ENCODE measurements at places on chromosomes 4 and X.
A peak's percentile ranks its signal among the peaks of the same experiment; 100 is the strongest.

GRCh38 chr4:83335701-83336100 lies 1.1 kb upstream of the HPSE start:
- no peak for DNase-seq

- no peak for DNase-seq
Measured at GRCh38 chr4:166989886-166990285, 244.4 kb downstream of the SPOCK3 start.

- no peak for DNase-seq
Measured at GRCh38 chr4:139227729-139228404, 50.8 kb upstream of the ELF2 start.

DNA sequence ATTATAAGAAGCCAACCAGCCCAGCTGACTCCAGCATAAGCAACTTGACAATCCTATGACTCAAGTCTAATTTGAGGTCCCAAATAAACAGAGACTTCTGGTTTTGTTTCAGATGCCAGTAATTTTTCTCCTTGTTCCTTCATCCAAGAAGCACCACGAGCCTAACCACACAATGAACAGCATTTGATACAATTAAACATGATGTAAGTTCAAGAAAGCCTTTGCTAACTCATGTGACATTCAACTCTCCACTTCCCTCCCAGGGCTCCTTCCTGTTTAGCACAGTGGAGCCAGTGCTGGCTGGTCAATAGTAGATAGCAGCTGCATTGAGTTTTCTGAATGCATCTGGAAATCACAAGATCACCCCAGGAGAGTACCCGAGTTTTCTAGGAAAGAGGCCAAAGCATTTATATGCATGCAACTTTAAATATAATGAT lies 206.3 kb downstream of the ARHGAP24 start:
- no peak for DNase-seq

DNA sequence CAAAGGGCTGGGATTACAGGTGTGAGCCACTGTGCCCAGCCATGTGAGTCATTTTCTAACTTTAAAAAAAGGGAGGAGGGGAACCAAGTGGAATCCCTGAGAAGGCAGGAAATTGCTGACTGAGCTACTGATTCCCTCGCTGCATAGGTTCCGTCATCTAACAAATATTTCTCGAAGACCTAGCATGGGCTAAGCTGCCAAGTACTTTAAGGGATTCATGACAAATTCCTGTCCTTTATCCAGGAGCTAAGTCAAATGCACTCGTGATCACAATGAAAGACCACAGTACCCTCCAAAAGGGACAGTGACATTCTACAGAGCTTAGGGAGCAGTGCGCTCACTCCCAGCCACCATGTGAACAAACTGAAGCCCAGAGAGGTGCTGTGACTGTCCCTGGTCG lies 33.2 kb upstream of the MAN2B2 start:
- DNase-seq = no peak

- DNase-seq = no peak
Measured at GRCh38 chrX:27918799-27919198, 62.5 kb downstream of the DCAF8L1 start.

GRCh38 chr4:174213731-174214100 lies 69.8 kb downstream of the FBXO8 start:
- no peak for DNase-seq

DNA sequence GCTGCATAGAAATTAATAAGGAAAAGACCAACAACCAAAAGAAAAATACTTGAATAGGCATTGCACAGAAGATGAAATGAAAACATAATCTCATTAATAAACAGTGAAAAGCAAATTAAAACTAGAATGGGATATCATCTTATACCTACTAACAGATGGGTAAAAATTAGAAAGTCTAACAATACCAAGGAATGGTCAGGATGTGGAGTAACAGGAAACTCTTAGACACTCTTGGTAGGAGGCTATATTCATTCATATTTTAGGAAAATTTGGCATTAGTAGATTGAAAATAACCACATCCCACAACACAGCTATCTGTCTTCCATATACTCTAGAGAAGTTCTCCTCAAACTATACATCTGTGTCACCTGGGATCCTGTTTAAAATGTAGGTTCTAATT lies 36.3 kb downstream of the SEC24B start:
- no peak for DNase-seq

DNA sequence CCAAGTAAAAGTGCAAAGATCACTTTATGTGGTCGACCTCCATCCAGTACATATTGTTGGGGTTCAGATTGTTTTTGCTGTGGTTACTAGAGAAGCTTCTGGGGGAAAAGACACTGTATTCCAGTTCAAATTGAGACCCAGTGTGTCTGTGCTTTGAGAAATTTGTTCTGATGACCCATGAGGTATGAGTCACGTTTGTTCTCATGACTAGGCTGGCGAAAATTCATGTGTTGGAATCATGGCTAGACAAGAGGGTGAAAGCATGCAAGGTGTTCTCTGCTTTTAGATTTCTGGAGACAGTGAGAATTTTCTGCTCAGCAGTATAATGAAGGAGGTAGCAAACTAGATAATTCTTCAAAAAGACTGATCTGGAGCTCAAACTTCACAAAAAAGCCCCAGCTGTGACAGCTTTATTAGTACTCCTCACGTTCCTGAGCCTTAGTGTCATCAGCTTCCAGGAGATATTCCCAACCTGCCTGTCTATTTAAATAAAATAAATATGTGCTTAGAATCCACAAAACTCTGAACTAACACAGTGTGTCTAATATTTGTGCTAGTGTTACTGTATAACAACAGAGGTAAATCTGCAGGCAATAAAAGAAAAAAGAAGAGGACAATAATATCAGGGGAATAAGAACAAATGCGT lies 24.4 kb upstream of the FAM47B start:
- DNase-seq = no peak

DNA sequence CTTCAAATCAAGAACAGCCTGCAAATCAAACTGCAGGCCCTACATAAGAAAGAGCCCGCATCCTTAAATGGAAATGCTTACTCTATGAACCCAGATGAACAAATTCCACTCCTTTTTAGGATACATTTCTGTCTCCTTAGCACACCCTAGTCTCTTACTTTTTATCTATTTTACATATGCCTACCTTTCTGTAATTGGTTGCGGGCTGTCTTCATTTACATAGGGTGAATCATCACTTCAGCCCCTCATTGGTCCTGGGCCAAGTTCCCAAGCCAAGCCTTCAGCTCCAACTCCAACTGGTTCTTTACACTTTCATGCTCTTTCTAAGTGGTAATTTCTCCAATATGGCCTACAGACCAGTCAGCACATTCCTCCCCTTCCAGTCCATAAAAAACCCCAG lies 219.3 kb downstream of the TRAM1L1 start:
- no peak for DNase-seq

DNA sequence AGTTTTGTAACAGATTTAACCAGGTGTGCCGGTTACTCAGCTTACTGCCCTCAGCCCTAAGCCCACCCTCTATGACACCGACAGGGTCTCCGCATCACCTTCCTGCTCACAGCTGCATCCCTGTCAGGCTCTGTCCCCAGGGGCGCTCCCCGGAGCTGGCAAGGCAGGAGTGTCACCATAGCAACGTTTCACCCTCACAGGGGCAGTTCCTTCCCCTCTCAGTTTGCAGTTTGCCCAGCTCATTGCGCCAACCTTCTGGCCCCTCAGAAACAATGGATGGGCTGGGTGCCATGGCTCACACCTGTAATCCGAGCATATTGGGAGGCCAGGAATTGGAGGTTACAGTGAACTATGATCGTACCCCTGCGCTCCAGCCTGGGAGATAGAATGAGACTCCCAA lies 42.6 kb downstream of the RGS12 start:
- DNase-seq = no peak

DNA sequence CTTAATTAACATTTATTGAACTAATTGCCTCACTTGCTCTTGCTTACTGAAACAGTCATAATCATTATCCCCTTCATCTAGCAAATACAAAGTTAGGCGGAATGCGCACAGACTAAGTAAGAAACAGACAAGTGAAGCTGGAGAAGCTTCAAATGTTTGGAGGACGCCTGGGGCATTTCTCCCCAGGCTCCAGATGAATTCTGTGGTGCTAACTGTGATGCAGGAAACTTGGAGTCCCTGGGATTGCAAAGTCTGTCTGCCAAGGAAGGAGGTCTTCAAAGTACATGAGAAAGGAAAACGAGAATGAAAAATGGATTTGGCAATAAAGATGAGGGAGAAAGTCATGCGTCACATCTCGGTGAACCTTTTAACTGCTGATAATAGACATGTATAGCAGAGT lies 23.6 kb upstream of the MFAP3L start:
- no peak for DNase-seq

GRCh38 chr4:16750882-16751642 lies 147.4 kb downstream of the LDB2 start:
- no peak for DNase-seq

GRCh38 chrX:148161701-148162100 lies 180.6 kb downstream of the FMR1NB start:
- no peak for DNase-seq

GRCh38 chrX:124467202-124467601 lies 120.8 kb downstream of the SH2D1A start:
- DNase-seq = no peak

GRCh38 chrX:149073479-149073878 lies 431.6 kb downstream of the IDS start:
- DNase-seq = no peak

DNA sequence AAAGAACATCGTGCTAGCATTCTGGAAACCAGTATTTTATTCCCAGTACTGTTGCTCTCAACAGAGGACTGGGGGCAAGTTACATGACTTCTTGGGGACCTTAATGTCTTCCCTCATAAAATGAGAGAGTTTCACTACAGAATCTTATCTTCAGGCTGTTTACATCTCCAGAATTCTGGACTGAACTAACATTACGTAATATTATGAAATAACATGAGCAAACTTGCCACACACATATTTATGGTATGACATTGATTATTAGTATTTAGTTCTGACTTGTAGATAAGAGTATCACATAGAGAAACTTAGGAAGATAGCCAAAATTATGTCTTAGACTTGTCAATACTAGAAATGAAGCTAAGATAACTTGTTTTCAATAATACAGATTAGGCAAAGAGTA lies 68.0 kb downstream of the NFKB1 start:
- DNase-seq = no peak

GRCh38 chr4:110998320-110998719 lies 375.4 kb upstream of the PITX2 start:
- DNase-seq = no peak

DNA sequence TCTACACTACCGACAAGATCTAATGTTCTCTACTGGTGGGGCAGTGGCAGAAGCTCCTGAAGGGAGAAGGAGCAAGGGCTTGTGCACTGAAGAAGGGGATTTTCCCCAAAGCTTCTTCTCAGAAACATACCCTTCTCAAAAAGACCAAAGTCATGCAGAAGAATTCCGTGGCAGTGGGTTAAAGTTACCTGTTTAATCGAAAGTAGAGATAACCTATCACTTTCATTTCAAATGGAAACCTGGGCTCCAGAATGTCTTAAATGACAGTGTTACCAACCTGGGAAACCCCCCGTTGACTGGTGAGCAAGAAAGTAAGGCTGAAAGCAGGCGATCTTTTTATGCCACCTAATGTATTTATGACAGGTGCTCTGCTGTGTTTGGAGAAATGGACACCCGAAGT lies 92.5 kb upstream of the TEX13D start:
- DNase-seq = no peak

- DNase-seq = no peak
Measured at GRCh38 chr4:110046588-110047049, 133.9 kb downstream of the EGF start.

- no peak for DNase-seq
Measured at GRCh38 chr4:70895811-70896491, 6.2 kb upstream of the MOB1B start.

DNA sequence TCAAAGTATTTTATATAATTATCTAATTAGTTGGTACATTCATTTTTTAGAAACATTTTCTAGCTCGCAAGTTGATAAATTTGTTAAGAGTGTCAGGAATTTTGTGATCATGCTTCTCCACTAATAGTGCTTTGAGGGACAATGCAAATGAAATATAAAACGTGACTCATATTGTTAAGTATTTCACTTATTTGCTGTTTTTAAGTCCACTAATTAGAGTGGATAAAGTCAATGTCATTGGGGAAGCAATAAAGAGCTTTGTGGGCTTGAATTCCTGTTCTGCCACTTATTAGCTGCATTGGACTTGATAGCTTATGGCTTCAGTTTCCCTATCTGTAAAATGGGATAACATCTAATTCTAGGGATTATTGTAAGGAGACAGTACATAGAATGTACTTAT lies 26.5 kb upstream of the ANAPC4 start:
- DNase-seq = no peak

GRCh38 chrX:25548811-25549210 lies 533.0 kb upstream of the ARX start:
- no peak for DNase-seq

DNA sequence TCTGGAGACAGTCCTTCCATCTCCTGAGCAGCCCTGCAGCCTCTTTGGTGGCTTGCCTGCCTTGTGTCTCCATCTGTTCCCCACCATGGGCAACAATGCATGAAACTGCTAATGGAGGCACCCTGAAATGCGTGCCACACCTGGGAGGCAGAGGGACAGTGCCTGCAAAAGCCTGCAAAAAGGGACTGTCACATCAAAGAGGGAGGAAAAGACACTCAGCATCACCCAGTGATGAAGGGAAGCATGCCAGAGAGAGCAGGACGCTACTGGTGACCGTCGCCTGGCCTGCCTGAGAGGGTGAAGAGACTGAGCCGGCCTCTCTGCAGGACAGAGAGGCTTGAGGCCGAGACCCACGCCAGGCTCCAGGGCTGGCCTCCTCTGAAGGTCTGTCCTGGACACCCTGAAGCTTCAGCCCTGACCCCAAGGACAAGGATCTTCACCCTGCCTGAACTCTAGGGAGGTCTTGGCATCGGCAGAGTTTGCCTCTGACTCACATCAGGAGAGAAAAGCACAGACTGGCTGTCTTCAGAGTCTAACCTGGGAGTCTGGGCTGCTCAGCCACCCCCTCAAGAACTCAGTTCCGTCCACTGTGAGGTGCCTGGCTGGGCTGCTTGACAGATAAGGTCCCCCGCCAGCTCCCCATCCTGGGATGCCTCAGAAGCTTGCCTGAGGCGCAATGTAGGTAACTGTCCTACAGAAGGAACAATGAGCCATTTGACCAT lies 8.1 kb downstream of the ACSL1 start:
- DNase-seq = no peak

DNA sequence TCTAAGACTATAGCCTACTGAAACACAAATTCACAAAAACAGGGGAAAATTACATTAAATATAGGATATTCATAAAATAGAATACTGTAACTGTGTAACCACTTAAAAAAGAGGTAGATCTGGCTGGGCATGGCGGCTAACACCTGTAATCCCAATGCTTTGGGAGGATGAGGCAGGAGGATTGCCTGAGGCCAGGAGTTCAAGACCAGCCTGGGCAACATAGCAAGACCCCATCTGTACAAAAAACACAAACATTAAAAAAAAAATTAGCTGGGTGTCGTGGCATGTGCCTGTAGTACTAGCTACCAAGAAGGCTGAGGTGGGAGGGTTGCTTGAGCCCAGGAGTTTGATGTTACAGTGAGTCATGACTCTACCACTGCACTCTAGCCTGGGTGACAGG lies 33.4 kb downstream of the RPS6KA3 start:
- DNase-seq = no peak

- DNase-seq = peak; percentile 71
Measured at GRCh38 chr4:74118600-74119338, 19.8 kb upstream of the CXCL2 start.

- DNase-seq = no peak
Measured at GRCh38 chr4:64598066-64598465, 188.8 kb upstream of the TECRL start.
